ENCODE measurements at places on chromosomes 5 and 9. TPM values are rescaled to one million over a fixed set of nuclear protein-coding genes. Genes with fewer than 3 reads are reported as not detected.

GRCh38 chr5:36876965-36877666 lies 547 bp downstream of the NIPBL start:
- DNase-seq = no peak
- H3K27me3 ChIP-seq = no peaks in the 10 kb centered on the region
- H3K4me3 ChIP-seq = peak overlapping the region; percentile 95
- H3K27ac ChIP-seq = peak overlapping the region; percentile 96
- H3K36me3 ChIP-seq = no peaks in the 10 kb centered on the region

GRCh38 chr9:113828221-113828620 lies 47.9 kb upstream of the ZNF618 start:
- H3K4me3 ChIP-seq = no peak overlapping the region
- H3K27ac ChIP-seq = no peak overlapping the region
- H3K4me1 ChIP-seq = no peaks in the 10 kb centered on the region
- no peaks in the 10 kb centered on the region for H3K36me3 ChIP-seq

Gene UBE2QL1
- polyA plus RNA-seq = not detected

Gene HRCT1
- polyA plus RNA-seq = not detected

DNA sequence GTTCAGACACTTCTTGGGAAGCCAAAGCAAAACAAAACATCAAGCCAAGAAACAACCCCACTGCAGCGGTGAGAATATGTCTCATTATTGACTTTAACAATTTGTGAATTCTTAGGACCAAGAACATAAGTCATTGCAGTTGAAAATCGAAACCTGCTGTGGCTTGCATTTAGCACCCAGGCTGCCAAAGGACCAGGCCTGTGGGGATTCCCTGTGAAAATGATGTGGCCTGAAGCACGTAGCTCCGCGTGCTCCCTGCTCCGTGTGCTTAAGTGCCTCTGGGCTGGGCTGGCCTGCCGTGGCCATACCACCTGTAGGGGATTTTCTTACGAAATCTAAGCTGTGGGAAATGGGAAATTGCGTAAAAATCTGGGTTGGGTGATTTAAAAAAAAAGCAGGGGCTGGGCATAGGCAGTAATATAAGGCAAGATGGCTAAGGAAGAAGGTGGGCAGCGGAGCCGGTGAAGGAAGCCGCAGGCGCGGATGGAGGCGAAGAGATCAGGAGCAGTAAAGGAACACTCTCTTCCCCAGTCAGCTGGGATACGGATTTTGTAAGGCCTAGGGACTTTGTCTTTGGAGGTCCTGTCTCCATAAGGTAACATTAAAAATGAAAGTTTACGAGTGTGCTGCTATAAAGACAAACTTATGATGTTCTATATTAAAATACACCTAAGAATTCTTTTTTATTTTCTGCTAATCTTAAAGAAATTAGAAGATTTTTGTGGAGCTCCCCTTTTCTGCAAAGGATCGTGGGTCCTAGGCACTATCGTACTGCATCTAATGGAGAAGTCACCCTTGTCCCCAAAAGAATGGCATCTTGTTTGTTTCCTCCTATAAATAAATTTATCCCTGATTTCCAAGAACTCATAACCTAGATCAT lies 189.6 kb upstream of the SEMA6A start:
- peak; percentile 73 for DNase-seq
- H3K36me3 ChIP-seq = no peaks in the 10 kb centered on the region
- no peaks in the 10 kb centered on the region for H3K27me3 ChIP-seq
- H3K4me1 ChIP-seq = no peaks in the 10 kb centered on the region
- peak overlapping the region; percentile 28 for H3K27ac ChIP-seq
- H3K4me3 ChIP-seq = no peak overlapping the region

GRCh38 chr5:41788941-41789368 lies 81.3 kb downstream of the OXCT1 start:
- H3K27me3 ChIP-seq = no peaks in the 10 kb centered on the region
- peaks cover 10% of the 10 kb centered on the region for H3K4me1 ChIP-seq
- DNase-seq = no peak
- H3K36me3 ChIP-seq = no peaks in the 10 kb centered on the region
- H3K4me3 ChIP-seq = no peak overlapping the region
- no peak overlapping the region for H3K27ac ChIP-seq

GRCh38 chr9:132190966-132191365 lies 29.1 kb downstream of the NTNG2 start:
- no peaks in the 10 kb centered on the region for H3K36me3 ChIP-seq
- H3K4me1 ChIP-seq = no peaks in the 10 kb centered on the region
- no peak for DNase-seq
- peaks cover 26% of the 10 kb centered on the region for H3K27me3 ChIP-seq

DNA sequence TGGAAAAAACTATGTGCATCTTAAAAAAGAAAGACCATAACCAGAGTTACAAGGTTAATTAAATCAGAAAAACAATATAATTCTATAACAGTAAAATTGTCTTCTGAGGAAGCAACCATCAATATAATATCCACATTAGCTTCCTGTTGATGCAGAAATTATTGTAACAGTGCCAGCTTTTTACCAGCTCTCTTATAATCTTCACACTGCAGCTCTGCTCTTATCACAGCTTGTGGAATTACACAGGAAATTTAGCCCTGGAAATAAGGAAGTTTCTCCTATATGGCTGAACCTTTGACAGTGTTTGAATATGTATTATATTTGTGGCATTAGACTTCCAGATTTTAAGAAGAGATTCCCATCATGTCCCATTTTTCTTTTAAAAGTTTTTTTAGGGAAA lies 49.1 kb upstream of the TEK start:
- H3K4me3 ChIP-seq = no peak overlapping the region
- H3K36me3 ChIP-seq = no peaks in the 10 kb centered on the region
- H3K4me1 ChIP-seq = no peaks in the 10 kb centered on the region
